ENCODE measurements at places on chromosomes 16 and 17.

GRCh38 chr17:72772331-72772821 is 320.1 kb downstream of the SLC39A11 start:
- DNase-seq = no peak

- DNase-seq = no peak
Observed at GRCh38 chr17:56471696-56472095, 121.8 kb upstream of the NOG start.

GRCh38 chr16:67846063-67846319 is 742 bp upstream of the NUTF2 start:
- no peak for DNase-seq

DNA sequence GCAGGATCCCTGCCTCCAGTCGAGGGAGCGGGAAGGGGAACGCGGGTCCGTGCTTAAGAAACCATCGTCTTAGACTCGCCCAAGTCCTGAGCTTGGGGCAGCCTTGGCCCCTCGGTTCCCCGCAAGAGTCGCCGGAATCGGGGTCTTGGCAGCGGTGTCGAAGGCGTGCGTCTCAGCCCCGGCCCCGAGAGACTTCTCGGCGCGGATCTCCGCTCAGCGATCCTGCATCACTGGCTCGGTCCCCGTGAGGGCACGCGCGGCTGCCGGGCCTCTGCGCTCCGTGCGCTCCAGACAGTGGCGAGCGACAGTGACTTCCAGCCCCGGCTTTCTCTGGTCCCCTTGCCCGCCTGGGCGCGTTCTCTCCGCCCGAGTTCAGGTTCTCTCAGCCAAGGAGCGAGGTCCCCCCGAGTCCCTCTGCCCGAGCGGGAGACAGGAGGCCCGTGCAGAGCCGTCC is 380 bp downstream of the HS3ST3A1 start:
- no peak for DNase-seq

GRCh38 chr16:12659871-12660270 is 143.8 kb downstream of the CPPED1 start:
- DNase-seq = no peak

- no peak for DNase-seq
Observed at GRCh38 chr16:79369796-79370195, 230.7 kb downstream of the MAF start.

DNA sequence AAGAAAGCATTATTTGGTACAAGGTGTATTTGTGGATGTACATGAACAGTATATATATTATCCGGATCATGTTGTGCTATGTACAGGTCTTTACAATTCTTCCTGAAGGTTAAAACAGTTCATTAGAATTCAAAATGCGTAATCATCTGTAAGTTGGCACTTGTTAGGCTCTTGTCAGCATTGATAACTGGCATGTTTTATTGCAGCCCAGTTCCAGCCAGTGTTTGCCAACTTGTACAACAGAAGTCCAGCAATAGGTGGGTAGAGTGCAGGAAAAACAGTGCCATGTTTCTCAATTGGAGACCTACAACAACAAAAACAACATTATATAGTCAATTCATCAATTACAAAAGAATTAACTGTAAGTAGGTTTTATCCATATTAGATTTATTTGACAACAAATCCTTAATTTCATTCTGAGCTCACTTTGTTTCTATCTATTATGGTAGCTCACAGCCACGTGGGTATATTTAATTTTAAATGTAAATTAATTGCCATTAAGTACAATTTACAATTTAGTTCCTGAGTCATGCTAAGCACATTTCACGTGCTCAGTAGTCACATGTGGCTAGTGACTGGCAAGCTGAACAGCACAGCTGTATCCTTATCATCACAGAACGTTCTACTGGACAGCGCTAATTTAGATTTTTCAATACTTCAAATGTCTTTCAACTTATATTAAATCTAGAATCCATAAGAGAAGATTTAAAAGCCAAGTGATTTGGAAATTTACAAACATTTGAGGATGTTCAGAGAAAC is 8.6 kb upstream of the ANKFY1 start:
- DNase-seq = no peak

DNA sequence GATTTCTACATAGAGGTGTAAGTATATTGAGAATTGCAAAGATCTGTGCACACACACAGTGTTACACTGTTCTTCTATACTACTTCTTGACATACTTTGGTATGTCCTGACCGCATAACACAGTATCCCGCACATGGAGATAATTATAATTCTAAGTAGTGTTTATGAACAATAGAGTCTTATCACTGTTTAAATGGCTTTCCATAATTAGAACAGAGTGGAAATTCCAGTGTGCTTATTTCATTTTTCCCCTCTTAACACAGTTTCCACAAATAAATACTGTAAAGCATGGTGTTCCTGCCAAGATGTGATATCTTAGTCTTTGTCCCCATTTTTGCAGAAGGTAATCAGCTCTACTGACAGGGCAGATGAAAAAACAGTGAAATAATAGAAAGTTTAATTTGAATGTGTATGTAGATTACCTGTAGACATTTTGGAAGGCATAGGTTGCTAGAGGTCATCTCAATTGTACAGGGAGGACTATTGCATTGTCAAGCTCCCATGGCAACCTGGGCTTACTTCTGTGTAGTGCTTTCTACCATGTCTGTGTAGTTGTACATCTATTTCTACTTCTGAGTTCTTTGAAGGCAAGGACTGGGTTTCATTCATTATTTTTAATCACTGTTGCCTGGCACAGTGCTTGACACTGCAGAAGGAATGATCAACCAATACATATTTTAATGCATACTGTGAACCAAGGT is 10.1 kb upstream of the KRT28 start:
- DNase-seq = no peak

GRCh38 chr17:1638624-1639300 is 6.8 kb downstream of the SCARF1 start:
- no peak for DNase-seq

DNA sequence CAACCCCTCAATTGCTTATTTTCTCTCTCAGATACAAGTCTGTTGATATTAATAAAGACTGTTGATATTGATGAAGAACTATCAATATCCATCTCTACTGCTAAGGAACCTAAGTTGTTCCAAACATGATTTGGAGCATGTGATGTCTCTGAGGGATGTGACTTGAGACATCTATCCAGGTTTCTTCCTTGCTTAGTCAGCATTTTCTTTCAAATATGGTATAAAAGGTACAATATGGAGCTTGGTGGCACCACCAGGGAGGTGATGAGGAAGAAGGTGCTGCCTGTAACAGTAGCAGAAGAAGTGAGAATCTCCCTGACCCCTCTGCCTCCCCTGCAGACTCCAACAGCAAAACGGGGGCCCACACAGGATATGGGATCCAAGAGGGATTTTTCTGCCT is 329.0 kb downstream of the MAF start:
- DNase-seq = no peak

GRCh38 chr17:50511058-50511457 is 2.8 kb downstream of the MYCBPAP start:
- peak; percentile 29 for DNase-seq

GRCh38 chr17:21001111-21001812 is 41.5 kb downstream of the USP22 start:
- DNase-seq = no peak

DNA sequence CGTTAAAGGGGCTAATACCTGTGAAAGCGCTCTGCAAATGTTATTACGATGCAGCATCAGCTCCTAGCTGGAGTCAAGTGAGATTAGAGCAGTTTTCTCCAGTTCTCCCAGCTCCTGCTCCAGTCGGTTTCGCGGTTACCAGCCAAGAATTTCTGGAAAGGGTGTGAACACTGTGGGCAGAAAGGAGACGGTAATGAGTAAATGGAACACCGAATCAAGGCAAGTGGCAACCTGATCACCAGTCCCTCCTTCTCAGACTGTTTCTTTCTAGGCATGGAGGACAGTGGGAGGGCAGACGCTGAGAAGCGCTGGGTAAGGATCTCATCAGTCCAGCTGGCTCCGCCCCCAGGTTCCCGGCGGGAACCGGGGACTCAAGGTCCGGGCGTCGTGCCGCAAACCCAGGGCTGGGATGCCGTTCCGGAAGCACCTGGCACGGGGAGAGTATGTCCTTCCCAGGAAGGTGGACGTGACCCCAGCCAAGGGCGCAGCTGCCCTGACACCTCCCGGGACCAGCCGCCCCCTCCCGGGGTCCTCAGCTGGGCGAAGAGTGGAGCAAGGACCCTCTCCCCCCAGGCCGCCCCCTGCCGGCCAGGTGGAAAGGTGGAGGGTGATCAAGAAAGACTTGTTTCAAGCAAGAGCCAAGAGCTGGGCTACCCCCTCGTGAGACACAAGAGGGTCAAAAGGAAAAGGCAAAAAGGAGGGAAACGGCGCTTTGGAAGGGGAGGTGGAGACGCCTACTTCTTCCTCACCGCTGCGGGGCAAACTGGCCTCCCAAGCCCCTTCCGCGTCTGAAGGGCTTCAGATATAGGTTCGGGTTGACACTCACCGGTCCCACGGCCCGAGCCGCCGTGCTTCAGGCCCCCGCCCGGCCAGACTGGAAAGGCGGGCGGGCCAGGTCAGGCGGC is 481 bp downstream of the MYO19 start:
- peak; percentile 8 for DNase-seq

- peak; percentile 65 for DNase-seq
Observed at GRCh38 chr17:77451245-77451893, 310.6 kb downstream of the SEC14L1 start.

- no peak for DNase-seq
Observed at GRCh38 chr17:65147955-65148354, 10.8 kb downstream of the RGS9 start.

- DNase-seq = no peak
Observed at GRCh38 chr16:22683730-22684573, 130.0 kb upstream of the HS3ST2 start.

GRCh38 chr17:56903560-56903959 is 10.3 kb downstream of the TRIM25 start:
- no peak for DNase-seq

- DNase-seq = no peak
Observed at GRCh38 chr16:82713778-82714177, 87.0 kb downstream of the CDH13 start.

DNA sequence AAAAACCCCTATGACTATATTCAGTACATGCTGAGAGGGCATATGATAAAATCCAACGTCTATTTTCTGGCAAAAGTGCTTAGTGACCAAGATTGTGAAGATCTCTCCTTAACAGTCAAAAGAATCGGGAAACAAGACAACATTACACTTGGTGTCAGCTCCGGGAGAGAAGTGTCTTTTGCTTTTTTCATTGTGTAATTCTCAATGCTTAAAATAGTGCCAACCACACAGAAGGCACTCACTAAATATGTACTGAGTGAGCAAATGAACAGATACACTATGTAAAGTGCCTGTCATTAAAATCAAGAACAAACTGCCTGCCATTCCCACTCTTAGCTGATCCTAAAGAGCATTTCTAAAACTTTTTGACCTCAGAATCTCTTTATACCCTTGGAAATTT is 34.1 kb downstream of the VPS53 start:
- no peak for DNase-seq

DNA sequence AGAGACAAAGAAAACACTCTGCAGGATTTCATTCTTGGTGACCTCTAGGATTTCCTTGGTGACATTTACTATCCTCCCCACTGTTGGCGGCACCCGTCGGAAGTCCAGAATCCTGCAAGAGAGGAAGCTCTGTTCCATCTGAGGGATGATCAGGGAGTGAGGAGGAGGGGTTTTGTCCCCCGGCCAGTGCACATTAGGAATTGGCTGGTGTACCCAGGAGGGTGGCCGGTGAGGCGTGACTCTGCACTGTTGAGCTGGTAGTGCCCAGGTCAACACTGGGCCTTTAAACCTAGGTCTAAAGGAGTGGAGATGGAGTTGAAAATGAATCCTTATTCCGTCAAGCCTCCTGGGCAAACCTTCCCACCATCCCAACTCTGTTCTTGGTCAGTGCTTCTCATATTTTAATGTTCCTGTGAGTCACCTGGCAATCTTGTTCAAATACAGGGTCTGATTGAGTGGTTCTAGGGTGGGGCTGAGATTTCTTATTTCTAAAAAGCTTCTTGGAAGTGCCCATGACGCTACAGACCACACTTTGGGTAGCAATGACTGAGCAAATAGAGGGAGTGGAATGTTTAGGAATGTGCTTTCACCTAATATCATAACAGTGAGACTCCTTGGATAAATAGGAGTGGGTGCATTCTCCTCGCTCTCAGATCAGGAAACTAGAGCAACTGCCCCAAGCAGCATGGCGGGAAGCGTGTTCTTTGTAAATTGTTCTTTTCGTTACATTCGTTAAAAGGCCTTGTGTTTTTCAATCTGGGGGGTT is 30.7 kb downstream of the PRKAR1A start:
- no peak for DNase-seq

DNA sequence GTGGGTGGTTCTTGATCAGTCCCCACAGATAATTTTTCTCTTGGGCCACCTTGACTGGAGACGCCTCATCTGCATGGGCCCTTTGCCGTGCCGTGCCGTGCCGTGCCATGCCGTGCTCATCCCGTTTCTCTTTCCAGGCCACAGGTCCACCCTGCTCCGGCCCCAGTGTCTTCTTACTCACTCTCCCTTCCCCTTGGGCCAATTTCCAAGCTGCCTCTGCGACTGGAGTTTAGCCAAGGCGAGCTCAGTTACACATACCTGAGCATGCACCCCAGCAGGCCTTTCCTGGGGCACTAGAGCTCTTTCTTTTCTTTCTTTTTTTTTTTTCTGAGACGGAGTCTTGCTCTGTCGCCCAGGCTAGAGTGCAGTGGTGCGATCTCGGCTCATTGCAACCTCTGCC is 40.5 kb upstream of the MGAT5B start:
- DNase-seq = no peak

DNA sequence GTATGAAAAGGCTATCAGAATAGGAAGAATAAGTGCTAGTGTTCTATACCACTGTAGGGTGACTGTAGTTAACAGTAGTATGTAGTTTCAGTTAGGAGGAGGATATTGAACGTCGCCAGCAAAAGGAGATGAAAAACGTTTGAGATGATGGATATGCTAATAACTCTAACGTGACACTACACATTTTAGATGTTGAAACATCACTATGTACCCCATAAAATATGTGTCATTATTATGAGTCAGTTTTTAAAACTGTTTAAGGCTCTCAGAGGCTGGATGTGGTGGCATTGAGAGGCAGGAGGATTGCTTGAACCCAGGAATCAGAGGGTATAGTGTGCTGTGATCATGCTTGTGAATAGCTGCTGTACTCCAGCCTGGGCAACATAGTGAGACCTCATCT is 31.8 kb downstream of the UBN1 start:
- no peak for DNase-seq

GRCh38 chr17:80869481-80870145 is 122.0 kb upstream of the CHMP6 start:
- no peak for DNase-seq

DNA sequence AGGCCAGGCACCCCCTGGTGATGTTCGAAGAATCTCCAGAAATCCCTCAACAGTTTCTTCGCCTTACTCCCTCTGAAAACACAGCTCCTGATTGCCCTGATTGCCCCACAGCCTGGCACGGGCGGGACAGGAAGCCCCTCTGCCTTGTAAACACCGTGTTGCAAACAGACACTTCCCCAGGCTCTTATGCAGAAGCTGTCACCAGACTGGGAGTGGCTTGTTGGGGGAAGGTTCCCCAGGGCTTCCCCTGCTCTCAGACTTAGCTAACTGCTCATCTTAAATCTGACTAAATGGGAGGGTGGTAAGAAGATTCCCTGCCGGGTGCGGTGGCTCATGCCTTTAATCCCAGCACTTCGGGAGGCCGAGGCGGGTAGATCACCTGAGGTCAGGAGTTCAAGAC is 11.2 kb downstream of the PIK3R5 start:
- DNase-seq = peak; percentile 84

GRCh38 chr16:62034231-62035114 is 1.8 kb downstream of the CDH8 start:
- no peak for DNase-seq
